ENCODE measurements at places on chromosomes 12 and 14.

DNA sequence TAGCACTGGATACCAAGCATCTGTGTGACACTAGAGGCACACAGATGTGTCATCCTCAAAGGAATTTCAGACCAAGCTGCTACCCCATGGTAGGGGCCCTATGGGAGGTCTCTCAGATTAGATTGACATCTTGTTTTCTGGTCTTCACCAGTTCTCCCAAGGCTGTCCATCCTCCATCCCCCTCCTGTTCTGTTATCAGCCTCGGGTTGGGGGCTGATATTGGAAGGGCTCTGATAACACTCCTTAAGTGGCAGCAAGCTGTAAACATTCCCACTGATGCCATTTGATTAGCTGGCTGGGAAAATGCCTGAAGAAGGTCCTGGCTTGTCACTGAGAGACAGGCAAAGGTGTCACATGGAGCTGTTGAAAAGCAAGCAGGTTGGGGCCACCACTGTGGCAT lies 185.9 kb upstream of the RBM19 start:
- H3K4me1 ChIP-seq: no peaks in the 10 kb centered on the region
- H3K4me3 ChIP-seq: no peak overlapping the region
- no peak overlapping the region for H3K27ac ChIP-seq
- no peak for DNase-seq

DNA sequence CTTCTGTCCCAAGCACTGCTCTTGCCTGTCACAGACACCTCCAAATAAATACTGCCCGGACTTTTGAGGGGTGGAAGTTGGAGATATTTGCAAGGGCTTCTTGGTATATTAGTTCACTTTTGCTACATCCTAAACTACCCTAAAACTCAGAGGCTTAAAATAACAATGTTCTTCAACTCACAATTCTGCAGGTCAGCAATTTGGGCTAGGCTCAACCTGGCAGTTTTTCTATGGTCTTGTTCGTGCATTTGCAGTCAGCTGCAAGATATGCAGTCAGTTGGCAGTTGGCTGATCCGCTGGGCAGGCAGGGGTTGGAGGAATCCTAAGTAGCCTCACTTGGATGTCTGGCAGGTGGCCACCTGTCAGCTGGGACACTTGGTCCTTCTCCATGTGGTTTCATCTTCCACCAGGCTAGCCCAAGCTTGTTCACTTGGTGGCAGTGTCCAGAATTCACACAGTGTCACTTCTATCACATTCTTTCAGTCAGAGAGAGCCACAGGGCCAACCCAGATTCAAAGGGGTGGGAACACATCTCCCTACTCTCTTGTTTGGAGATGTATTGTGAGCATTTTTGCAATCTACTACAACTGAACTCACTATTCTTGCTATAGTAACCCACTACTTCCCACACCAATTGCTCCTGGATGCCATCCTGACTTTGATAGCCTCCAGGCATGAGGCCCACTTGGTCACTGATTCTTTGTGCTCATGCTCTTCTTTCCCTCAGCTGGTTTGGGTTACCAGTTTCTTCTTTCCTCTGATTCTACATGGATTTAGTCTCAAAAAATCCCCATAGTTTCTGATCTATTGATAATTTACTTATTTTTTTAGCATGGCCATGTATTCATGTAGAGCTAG lies 27.8 kb upstream of the CAPRIN2 start:
- DNase-seq: no peak
- no peak overlapping the region for H3K4me3 ChIP-seq
- H3K4me1 ChIP-seq: no peaks in the 10 kb centered on the region
- H3K36me3 ChIP-seq: no peaks in the 10 kb centered on the region

DNA sequence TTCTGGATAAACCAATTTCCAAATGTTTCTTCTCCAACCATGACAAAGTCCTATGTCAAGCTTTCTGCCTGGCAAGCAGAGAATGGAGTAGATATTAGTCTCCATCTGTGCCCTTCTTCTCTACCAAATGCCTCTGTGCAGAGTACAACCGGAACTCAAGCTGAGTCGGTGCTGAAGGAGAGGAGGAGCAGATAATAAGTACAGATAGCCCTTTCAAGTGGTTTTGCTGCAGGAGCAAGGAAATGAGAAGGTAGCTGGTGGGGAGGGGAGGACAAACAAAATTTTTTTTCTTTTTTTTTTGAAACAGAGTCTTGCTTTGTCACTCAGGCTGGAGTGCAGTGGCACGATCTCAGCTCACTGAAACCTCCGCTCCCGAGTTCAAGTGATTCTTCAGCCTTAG lies 14.2 kb upstream of the HELB start:
- no peak overlapping the region for H3K27ac ChIP-seq
- no peak overlapping the region for H3K4me3 ChIP-seq
- no peaks in the 10 kb centered on the region for H3K36me3 ChIP-seq
- no peak for DNase-seq

GRCh38 chr12:109951136-109951535 lies 45.0 kb downstream of the GIT2 start:
- no peak overlapping the region for H3K4me3 ChIP-seq
- H3K4me1 ChIP-seq: peaks cover 4% of the 10 kb centered on the region
- H3K36me3 ChIP-seq: peaks cover 2% of the 10 kb centered on the region
- no peak for DNase-seq
- no peaks in the 10 kb centered on the region for H3K27me3 ChIP-seq

- peaks cover 93% of the 10 kb centered on the region for H3K27me3 ChIP-seq
- H3K4me3 ChIP-seq: no peak overlapping the region
- H3K4me1 ChIP-seq: no peaks in the 10 kb centered on the region
- no peak overlapping the region for H3K27ac ChIP-seq
- H3K36me3 ChIP-seq: no peaks in the 10 kb centered on the region
Observed at GRCh38 chr12:132419631-132420246, 70.2 kb upstream of the FBRSL1 start.

DNA sequence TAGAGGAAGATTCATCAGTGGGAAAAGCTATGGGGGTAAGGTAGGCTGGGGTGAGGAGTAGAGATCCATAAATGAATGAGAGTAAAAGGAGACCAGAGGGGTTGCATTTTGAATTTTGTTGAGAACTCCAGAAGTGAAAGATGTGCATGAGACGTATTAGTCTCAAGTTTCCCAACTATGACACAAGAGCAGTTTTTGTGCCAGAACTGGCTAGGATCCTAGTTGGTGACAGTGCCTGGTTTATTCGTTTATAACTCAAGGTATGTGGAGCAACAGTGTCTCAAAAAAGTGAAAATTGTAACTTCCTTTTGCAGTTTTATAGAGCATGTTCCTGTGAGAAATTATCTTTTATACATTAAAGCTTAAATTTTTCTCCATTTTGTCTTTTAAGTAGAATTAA lies 377.0 kb downstream of the NPAS3 start:
- no peaks in the 10 kb centered on the region for H3K36me3 ChIP-seq
- no peak overlapping the region for H3K4me3 ChIP-seq
- H3K27me3 ChIP-seq: no peaks in the 10 kb centered on the region
- no peaks in the 10 kb centered on the region for H3K4me1 ChIP-seq
- no peak overlapping the region for H3K27ac ChIP-seq
- no peak for DNase-seq

DNA sequence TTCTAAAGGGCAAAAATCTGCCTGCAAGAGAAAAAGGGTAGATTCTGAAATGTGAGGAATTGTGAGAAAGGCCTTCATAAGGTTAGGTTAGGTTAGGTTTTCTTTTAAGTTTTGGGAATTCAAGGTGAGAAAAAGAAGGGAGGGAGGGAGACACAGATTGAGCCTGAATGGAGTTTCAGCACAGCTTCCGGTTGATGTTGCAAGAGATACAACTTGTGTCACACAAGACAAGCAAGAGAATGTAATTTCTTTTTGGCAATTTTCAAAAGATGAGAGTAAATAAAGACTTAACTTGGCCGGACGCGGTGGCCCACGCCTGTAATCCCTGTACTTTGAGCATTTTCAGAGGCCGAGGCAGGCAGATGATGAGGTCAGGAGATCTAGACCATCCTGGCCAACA lies 63.8 kb downstream of the CPSF2 start:
- H3K4me3 ChIP-seq: no peak overlapping the region
- DNase-seq: no peak
- no peaks in the 10 kb centered on the region for H3K36me3 ChIP-seq
- no peaks in the 10 kb centered on the region for H3K27me3 ChIP-seq
- peaks cover 6% of the 10 kb centered on the region for H3K4me1 ChIP-seq
- H3K27ac ChIP-seq: no peak overlapping the region

DNA sequence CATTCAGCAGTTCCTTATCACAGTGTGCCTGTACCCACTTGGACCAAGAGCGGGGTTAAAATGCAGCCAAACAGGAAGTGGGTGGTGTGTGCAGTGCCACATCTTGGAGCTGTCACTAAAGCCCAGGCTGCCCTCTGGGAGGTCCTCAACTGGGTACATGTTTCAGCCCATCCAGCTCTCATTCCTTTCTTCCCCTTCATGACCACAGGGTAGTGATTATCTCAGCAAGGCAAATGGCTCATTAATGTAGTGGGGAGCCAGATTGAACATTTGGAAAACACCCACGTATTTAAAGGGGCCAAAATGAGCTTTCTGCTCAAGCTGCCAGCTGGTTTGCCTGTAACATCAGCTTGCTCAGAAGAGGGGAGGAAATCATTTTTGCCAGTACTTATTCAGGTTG lies 210.8 kb upstream of the BTG1 start:
- no peaks in the 10 kb centered on the region for H3K36me3 ChIP-seq
- no peak overlapping the region for H3K4me3 ChIP-seq
- DNase-seq: no peak
- no peak overlapping the region for H3K27ac ChIP-seq

DNA sequence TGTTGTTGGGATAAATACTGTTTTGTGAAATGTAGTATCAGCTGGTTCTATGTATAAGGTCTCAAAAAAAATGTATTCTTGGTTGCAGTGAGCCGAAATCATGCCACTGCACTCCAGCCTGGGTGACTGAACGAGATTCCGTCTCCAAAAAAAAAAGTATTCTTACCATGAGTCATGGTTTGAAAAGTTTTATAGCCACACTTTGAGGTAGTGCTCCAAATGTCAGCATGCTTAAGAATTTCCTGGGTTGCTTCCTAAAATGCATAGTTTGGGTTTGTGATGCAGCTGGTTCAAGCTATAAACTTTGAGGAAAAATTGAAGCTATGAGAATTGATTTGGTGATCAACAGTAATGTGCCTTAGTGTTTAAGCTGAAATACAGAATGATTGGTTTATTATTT lies 48.0 kb downstream of the ETNK1 start:
- no peak overlapping the region for H3K27ac ChIP-seq
- no peak for DNase-seq
- peaks cover 44% of the 10 kb centered on the region for H3K36me3 ChIP-seq
- H3K4me3 ChIP-seq: no peak overlapping the region

DNA sequence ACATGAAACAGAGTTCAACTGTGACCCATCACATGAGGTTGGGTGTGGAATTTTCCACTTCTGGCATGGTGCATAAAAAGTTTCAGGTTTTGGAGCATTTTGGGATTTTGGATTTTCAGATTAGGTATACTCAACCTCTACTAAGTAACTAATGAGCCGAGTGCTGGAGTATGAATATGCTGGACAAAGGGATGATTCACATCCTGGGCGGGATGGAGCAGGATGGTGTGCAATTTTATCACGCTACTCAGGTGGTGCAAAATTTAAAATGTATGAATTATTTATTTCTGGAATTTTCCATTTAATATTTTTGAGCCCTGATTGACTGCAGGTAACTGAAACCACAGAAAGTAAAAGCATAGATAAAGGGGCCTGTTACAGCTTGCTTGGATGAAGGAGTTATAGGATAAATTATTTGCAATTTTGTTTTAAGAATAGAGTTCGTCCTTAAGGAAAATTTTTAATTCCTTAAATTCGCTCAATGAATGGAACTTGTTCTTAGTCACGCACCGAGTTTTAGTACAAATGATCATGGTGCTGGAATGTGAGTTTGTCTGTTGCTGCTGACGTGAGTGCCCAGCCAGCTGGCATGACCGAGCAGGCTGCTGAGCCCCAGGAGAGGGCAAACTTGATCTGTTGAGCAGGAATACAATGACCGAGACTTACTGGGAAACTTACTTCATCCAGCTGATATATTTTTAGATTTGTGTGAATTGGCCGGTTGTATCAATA lies 176.3 kb downstream of the ESR2 start:
- H3K36me3 ChIP-seq: no peaks in the 10 kb centered on the region
- H3K4me3 ChIP-seq: no peak overlapping the region
- H3K27me3 ChIP-seq: no peaks in the 10 kb centered on the region
- DNase-seq: no peak
- H3K27ac ChIP-seq: no peak overlapping the region

GRCh38 chr12:57554453-57554852 lies 4.6 kb downstream of the KIF5A start:
- no peak for DNase-seq
- H3K4me3 ChIP-seq: no peak overlapping the region
- H3K4me1 ChIP-seq: peaks cover 8% of the 10 kb centered on the region
- no peak overlapping the region for H3K27ac ChIP-seq

DNA sequence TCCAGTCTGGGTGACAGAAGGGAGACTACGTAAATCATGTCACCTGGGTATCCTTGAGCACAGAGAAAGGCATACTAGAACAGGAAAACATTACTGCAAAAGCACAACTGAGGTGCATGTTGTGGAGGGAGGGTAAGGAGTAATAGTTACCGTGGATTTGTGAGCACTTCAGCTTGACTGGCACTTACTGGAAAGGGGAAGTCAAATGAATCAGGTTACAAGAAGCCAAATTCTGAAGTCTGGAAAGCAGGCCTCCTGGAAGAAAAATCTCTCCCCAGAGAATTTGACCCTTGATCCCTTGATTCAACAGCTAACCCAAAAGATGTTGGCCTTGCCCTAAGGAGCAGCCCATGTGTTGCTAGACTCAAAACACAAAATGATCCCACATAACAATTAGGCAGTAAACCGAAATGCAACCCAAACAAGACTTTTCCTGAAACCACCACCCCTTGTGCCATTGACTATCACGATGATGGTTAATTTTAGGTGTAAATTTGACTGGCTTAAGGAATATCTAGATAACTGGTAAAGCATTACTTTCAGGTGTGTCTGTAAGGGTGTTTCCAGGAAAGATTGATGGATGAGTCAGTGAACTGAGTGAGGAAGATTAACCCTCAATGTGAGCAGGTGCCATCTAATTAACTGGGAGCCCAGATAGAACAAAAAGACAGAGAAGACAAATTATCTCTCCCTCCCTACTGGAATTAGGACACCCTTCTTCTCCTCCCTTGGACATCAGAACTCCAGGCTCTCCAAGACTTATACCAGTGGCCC lies 108.8 kb downstream of the SLC25A21 start:
- H3K36me3 ChIP-seq: no peaks in the 10 kb centered on the region
- H3K4me1 ChIP-seq: no peaks in the 10 kb centered on the region
- H3K27me3 ChIP-seq: no peaks in the 10 kb centered on the region
- no peak for DNase-seq
- no peak overlapping the region for H3K4me3 ChIP-seq

DNA sequence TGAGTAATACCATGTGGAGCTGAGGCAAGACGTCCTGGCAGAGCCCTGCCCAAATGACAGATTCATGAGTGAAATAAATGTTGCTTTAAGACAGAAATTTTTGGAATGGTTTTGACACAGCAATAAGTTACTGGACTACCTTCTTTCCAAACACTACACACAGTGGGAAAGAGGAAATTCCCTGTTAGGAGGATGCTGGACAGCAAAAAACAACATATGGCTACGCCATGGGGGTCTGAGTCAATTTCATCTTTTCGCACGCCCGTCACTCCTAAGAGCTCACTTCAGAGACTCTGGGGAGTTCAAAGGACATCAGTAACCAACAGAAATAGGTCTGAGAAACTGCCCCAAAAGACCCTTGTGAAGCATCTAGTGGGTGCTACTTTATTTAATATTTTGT lies 55.4 kb downstream of the TMEM132C start:
- DNase-seq: no peak
- no peak overlapping the region for H3K27ac ChIP-seq
- H3K4me3 ChIP-seq: no peak overlapping the region
- H3K36me3 ChIP-seq: no peaks in the 10 kb centered on the region
- H3K27me3 ChIP-seq: no peaks in the 10 kb centered on the region

GRCh38 chr12:109203480-109203879 lies 87.1 kb downstream of the ACACB start:
- no peaks in the 10 kb centered on the region for H3K4me1 ChIP-seq
- H3K36me3 ChIP-seq: no peaks in the 10 kb centered on the region
- no peak for DNase-seq
- H3K27me3 ChIP-seq: no peaks in the 10 kb centered on the region
- H3K27ac ChIP-seq: no peak overlapping the region
